ENCODE measurements at places on chromosomes 4 and X. TPM values are rescaled to one million over a fixed set of nuclear protein-coding genes. Genes with fewer than 3 reads are reported as not detected.

Gene MAGED4
- 2.9 TPM for total RNA-seq

Gene ENPP6
- total RNA-seq: not detected

Gene KDR
- not detected for total RNA-seq

DNA sequence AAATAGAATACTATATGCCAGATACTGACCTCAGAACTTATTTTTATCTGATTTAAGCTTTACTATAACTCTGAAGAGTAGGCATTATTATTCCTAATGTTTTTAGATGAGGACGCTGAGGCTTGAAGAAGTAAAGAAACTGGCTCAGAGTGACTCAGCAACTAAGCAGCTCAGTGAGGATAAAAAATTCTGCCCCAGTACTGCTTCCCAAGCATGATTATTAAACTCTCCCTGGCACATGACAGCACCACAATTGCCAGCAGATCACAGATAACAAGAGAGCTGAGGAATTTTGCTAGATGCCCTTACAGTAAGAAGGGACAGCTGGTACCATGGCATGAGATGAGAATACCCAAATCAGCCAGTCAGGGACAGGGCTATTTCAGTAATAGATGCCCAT, 219.4 kb downstream of the NKX6-1 start:
- no peaks in the 10 kb centered on the region for H3K36me3 ChIP-seq
- H3K27ac ChIP-seq: no peak overlapping the region
- no peak for DNase-seq
- H3K27me3 ChIP-seq: no peaks in the 10 kb centered on the region
- H3K4me3 ChIP-seq: no peak overlapping the region
- H3K4me1 ChIP-seq: no peaks in the 10 kb centered on the region

DNA sequence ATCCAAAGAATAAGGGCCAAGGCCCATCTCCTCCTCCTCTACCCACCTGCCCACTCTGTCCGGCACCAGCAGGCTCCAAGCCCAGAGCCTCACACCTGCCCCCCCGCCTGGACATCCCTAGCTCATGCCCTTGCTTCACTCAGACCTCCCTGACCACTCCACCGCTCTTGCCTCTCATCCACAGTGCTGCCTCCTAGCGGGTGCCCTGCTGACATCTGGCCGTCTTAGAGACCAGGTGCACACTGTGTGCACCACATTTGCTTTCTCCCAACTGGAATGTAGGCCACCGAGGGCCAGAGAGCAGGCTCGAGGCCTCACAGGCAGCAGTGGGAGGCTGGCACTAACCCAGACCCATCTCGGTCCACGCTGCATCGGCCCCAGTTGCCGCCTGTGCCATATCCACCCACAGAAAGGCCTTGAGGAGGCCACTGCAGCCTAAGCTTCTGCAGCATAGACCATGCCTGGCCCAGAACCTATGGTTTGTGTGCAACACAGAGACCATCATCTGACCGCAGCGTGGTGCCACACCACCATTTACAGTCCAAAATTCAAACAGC, 13.5 kb downstream of the LETM1 start:
- H3K27ac ChIP-seq: no peak overlapping the region
- H3K4me1 ChIP-seq: peaks cover 13% of the 10 kb centered on the region
- H3K36me3 ChIP-seq: peaks cover 4% of the 10 kb centered on the region

DNA sequence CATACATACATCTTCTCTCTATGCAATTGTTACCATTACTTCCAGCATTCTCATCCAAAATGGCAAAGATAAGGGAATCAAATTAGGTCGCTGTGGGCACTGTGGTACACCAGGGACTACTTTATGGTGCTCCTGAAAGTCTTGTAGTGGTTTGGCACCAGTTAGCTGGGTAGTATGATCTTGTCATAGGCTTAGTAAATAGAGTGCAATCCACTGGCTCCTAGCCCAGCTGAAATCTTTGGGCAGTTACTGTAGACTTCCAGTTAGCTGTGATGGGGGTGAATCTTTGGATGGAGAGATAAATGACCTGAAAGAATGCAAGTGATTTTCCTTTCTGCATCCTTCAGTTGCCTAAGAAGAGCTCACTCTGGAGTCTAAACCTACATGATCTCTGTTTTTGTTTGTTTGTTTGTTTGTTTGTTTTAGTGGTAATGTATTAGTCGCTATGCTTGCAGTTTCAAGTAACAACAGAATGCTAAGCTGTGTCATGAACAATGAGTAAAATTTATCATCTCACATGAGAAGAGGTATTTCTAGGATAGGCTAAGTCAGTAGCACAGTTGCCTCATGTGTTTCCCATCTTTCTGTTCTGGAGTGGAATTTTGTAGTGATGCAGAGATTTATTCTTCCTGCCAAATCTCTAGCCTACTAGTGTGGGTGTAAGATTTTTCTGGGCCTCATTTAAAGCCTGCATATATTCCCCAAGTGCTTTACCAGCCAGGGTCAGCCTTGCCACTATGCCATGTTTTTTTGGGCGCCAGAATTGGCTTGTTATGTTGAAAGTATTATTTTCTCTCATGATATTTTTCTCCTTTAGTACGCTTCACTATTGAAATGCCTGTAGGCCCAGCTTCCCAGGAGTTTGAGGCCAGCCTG, 24.2 kb downstream of the HERC3 start:
- no peak for DNase-seq
- H3K4me1 ChIP-seq: peaks cover 51% of the 10 kb centered on the region
- H3K27me3 ChIP-seq: no peaks in the 10 kb centered on the region
- H3K4me3 ChIP-seq: no peak overlapping the region

DNA sequence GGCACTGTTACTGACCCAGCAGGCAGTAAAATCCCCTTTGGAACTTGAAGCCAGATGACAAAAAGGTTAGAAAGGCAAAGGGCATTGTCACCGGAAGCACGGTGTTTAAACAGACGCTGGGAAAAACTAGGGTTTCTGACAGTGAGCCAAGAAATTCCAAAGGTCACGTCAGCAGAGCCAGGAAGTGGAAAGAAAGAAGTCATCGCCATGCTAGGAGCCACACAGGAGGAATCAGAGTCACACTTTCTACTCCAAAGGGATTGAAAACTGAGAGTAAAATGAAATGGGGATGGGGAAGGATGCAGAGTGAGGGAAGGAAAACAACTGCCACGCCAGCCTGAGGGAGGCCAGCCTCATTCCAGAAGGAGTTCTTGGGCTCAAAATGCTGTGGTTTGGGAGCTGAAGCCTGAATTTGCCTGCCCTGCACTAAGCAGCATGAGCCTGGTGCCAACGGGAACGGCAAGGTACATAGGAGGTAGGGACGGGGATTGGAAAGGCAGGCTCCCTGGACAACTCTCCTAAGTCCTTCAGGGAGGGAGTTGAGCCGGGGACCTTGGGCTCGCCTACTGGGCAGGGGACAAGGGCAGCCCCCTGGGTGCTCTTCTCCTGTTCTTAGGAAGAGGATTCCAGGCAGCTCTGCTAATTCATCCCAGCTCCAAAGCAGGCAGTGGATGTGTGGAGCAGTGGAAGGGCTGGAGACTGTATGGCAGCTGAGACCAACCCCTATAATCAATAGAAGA, 66.8 kb downstream of the SOWAHB start:
- peaks cover 9% of the 10 kb centered on the region for H3K27me3 ChIP-seq
- no peak overlapping the region for H3K27ac ChIP-seq

DNA sequence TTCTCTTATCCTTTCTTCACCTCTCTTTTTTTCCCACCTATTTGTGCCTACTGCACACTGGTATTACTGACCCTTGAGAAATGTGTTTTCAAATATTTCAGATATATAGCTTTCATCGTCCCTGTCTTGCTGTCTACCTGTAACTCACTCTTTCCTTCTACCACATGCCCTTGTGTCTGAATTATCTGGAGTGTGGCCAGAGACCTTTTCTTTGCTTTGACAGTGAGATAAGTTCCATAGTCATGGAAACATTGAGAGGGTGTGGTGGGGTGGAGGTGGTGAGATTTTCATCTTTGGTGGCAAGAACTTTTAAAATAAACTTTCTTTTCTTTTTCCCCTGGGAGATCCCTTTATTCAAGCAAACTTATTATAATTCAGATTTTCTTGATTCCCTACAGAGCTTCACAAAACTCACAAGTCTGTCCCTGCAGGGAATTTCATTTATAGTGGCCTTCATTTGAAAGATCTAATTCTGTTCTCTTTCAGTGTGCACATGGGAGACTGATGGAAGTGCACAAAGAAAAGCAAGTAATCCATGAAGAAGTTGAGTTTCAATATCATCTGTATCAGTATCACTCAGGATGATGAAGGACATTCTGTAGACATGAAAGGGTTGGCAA, 95.7 kb downstream of the SH2D1A start:
- H3K36me3 ChIP-seq: no peaks in the 10 kb centered on the region
- DNase-seq: no peak
- H3K4me3 ChIP-seq: no peak overlapping the region
- H3K27ac ChIP-seq: no peak overlapping the region
- H3K4me1 ChIP-seq: no peaks in the 10 kb centered on the region
- no peaks in the 10 kb centered on the region for H3K27me3 ChIP-seq

DNA sequence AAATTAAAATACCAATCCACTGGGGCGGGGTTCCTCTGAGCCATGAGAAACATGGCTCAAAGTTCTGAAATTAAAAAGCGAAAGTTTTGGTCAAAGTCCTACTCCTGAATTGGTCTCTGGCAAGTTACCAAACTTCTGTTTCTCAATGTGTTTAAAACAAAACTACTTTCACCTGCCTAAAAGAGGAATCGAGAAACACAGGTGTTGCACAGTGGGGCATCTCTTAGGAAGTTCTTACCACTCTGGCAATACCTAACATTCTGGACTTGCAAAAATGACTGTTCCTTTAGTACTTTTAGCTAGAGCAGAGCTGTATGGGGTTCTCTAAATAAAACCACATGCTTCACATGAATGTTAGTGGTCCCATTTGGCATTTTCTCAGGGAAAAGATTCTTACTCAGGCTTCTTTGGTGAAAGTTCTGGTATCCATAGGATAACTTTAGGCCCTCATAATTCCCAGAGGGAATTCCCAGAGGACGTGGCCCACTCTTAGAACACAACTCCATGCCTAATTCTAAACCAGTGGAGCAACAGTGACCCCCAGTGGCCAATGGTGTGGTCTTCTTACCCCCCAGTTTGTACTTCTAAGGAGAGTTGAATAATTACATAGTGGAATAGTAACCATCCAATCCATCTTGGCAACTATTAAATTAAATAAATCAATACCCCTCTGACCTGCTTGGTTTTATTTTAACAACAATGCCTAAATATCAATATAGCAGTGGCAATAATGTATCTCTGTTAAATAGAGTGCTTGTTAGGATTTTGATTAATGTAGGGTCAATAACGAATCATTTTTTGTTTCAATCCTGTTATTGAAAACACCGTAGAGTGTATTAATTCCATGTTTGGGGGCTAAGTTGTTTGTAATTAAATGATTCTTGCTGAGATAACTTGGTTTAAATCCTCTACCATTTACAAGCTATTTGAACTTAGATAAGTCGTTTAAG, 21.9 kb downstream of the BMP3 start:
- peaks cover 3% of the 10 kb centered on the region for H3K4me1 ChIP-seq
- H3K36me3 ChIP-seq: no peaks in the 10 kb centered on the region
- H3K27me3 ChIP-seq: peaks cover 33% of the 10 kb centered on the region
- H3K4me3 ChIP-seq: no peak overlapping the region
- peak; percentile 40 for DNase-seq
- no peak overlapping the region for H3K27ac ChIP-seq

- H3K27me3 ChIP-seq: no peaks in the 10 kb centered on the region
- peak overlapping the region; percentile 21 for H3K27ac ChIP-seq
Observed at GRCh38 chr4:8211251-8211650, 12.2 kb downstream of the SH3TC1 start.

DNA sequence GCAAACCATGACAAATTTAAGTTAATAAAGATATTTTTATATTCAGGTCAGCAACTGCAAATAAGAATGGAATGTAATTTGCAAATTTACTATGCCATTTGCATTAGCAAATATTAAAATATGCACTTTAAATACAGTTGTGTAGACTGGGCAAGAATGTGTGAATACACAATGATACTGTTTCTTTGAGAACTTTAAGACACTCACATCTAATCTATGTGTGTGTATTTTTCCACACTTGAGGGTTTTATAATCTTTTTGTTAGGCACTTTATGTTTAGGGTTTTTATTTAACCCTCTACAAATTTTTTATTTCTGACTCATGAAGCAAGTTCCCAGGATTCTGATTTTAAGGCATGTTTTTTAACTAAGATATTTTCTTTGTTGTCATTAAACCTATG, 23.9 kb upstream of the NDNF start:
- H3K27me3 ChIP-seq: no peaks in the 10 kb centered on the region
- DNase-seq: no peak
- H3K36me3 ChIP-seq: no peaks in the 10 kb centered on the region
- H3K4me3 ChIP-seq: no peak overlapping the region
- H3K4me1 ChIP-seq: no peaks in the 10 kb centered on the region

Measured in T-helper 17 cell (primary cell).